OCI-LY7 (cell line): ENCODE measurements at places on chromosomes 5 and 9. TPM values are rescaled to one million over a fixed set of nuclear protein-coding genes. Genes with fewer than 3 reads are reported as not detected.

TAF11L10 gene
- not detected in 2 replicates for total RNA-seq

ORM2 gene
- total RNA-seq = not detected in 2 replicates

GABBR2 gene
- not detected in 2 replicates for total RNA-seq

NXNL2 gene
- total RNA-seq = not detected in 2 replicates

GHR gene
- not detected in 2 replicates for total RNA-seq

CXCL14 gene
- not detected in 2 replicates for total RNA-seq

FANCG gene
- total RNA-seq = 121 and 145 TPM in 2 replicates

MARCHF11 gene
- not detected in 2 replicates for total RNA-seq

WNT8A gene
- total RNA-seq = not detected in 2 replicates

SPIN1 gene
- total RNA-seq = 39.0 and 45.1 TPM in 2 replicates

IL13 gene
- not detected in 2 replicates for total RNA-seq

PARP8 gene
- 36.8 and 39.7 TPM in 2 replicates for total RNA-seq

PCDHGB5 gene
- total RNA-seq = 7.1 and 8.6 TPM in 2 replicates

ZFR gene
- 63.4 and 66.7 TPM in 2 replicates for total RNA-seq

TSLP gene
- total RNA-seq = not detected in 2 replicates

MOB3B gene
- 0.04 TPM in 1 of 2 replicates, not detected in the other for total RNA-seq

CDH12 gene
- total RNA-seq = not detected in 2 replicates

PTGDS gene
- total RNA-seq = not detected in 2 replicates

LCN6 gene
- not detected in 2 replicates for total RNA-seq

C5orf58 gene
- total RNA-seq = not detected in 2 replicates

ZNF462 gene
- 0.35 and 0.88 TPM in 2 replicates for total RNA-seq

ENTR1 gene
- total RNA-seq = 102 and 109 TPM in 2 replicates

LCN1 gene
- not detected in 2 replicates for total RNA-seq

CCDC183 gene
- total RNA-seq = 0.44 and 0.88 TPM in 2 replicates

TSSK1B gene
- not detected in 2 replicates for total RNA-seq

PTPN3 gene
- total RNA-seq = not detected in 2 replicates

TERT gene
- total RNA-seq = 173 and 198 TPM in 2 replicates

RASEF gene
- not detected in 2 replicates for total RNA-seq

SPATA31C1 gene
- not detected in 2 replicates for total RNA-seq

RGMB gene
- 11.2 and 15.0 TPM in 2 replicates for total RNA-seq

IFNA13 gene
- not detected in 2 replicates for total RNA-seq

ASTN2 gene
- 4.2 and 4.8 TPM in 2 replicates for total RNA-seq

SIT1 gene
- 93.0 and 121 TPM in 2 replicates for total RNA-seq
